ENCODE measurements at places on chromosomes 7 and 10.

DNA sequence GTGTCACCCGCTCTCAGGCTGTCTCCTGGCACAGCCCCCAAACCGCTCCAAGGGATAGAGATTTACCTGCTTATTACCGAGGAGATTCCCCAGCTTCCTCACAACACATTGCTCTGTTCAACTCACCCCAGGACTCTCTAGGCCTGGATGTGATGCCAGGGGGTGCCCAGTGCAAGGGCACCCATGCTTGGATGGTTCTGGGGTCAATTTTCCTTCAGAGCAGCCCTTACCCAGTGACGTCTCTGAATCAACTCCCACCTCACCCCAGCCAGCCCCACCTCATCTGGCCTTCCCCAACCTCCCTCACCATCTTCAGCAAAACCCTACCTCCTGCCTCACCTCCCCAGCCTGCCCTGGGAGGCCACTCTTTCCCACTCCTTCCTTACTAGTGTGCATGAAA, 951.6 kb upstream of the ZNF722 start:
- no peak for DNase-seq

DNA sequence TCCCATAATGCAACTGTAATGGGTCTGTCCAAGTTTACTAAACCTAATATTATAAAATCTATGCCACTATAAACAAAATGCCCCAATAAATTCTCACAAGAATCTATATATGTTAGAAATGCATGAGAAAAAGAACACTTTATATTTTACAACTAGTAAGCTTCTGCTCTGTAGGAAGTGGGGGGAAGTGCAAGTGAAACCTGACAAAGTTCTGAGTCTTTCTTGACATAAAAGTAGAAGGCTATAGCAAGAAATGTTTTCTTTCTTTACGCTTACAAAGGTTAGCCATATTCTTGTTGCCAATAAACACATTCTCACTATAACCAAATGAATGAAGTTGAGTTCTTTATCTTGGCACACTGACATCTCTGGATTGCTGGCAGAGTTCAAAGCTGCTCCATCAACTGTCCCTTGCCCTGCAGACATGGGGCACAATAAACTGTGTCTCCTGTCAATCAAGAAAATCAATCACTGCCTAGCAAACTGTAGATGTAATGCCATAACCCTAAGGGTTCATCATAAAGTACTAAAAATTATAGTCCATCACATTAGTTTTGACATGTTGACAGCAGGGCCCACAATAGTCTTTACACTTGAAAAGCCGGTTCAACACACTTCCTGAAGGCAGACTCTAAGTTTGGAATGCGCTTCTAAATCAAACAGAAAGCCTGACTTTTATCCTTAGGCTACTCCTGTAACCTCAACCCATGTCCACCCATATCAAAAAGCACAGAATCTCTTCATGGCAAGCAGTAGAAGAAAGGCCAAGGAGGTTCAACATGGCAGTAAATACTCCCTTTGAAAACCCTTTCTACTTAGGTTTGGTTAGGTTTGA, 58.6 kb downstream of the TPK1 start:
- DNase-seq, result no peak

DNA sequence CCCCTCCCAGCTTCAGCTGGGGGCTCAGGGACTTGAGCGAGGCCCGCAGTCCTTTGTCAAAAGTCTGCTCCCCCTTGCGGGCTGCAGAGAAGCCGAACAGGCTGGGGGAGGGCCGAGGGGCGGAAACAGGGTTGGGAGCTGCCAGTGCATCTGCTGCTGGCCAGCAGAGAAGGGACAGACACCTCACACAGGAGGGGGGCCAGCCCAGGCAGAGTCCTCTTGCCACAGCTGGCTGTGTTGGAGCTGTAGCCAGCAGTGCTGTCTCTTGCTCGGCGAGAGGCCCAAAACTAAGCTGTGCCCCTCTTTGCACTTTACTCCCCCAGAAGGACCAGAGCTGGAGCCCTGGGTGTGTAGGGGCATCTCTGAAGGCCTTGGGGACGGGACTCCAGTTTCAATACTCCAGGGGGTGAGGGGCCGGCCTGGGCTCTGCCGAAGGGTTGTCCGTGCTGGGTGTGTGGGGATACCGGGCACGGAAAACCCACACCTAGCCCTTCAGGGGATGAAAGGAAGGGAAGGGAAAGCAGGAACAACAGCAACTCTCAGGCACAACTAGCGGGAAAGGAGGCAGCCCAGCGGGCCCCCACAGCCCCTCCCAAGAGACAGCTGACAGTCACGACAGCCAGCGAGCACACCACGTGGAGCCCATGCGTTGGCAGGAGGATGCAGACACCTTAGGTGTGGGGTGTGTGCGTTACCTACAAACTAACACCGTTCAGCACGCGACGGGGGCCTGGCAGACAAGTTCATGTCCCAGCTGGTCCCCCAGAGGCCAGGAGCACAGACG, 17.8 kb downstream of the YKT6 start:
- DNase-seq, result no peak

- no peak for DNase-seq
These were observed 62.4 kb upstream of the CDCA7L start for GRCh38 chr7:22008087-22008486.

GRCh38 chr10:67319976-67320375, 376.0 kb downstream of the CTNNA3 start:
- no peak for DNase-seq

DNA sequence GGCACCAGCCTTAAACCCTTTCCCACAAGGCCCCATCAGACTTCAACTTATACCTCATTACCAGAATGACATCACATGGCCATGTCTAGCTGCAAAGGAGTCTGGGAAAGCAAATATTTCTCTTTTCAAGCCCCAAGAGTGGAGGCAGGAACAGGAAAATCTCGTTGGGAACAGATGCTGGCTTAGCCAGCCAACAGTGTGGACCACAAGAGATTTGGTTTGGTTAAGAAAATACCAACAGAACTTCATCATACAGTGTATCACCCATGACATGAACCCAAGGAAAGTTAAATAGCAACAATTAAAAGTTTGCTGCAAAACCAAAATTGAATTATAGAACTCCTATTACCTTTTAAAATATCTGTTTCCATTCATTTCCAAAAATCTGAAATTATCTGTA, 2.2 kb upstream of the MET start:
- DNase-seq, result no peak

GRCh38 chr7:137834552-137834951, 12.2 kb downstream of the DGKI start:
- no peak for DNase-seq

DNA sequence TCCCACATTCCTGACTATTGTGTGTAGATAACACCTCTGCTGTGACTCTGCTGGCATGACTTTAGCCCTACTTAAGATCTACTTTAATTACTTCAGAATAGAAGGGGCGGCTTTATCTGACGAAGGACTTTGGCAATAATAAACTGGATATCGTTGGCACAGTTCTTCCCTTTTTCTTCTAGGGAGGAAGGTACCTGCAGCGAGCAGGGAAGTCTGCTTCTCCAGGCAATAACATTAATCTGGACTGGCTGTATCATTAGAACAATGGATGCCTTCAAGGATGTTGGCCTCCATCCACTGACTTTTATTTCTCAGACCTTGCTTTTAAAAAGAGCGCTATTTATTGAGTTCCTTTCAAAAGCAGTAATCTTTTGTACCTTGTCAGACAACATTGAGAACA, 172.6 kb upstream of the THSD7A start:
- DNase-seq, result no peak

DNA sequence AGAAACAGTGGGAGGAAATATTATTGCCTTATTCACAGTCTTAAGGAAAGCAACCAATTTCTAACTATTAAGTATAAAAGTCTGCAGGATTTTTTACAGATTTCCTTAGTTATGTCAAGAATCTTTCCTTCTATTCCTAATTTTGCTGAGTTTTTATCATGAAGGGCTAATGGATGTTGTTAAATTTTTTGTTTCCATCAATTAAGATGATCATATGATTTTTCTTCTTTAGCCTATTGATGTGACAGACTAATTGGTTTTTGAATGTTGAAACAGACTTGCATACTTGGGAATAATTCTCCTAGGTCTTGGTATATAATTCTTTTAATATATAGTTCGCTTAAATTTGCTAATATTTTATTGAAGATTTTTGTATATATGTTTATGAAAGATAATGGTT, 569.1 kb upstream of the KCND2 start:
- DNase-seq, result no peak

- no peak for DNase-seq
These were observed 18.3 kb downstream of the NOD1 start for GRCh38 chr7:30460246-30460633.

DNA sequence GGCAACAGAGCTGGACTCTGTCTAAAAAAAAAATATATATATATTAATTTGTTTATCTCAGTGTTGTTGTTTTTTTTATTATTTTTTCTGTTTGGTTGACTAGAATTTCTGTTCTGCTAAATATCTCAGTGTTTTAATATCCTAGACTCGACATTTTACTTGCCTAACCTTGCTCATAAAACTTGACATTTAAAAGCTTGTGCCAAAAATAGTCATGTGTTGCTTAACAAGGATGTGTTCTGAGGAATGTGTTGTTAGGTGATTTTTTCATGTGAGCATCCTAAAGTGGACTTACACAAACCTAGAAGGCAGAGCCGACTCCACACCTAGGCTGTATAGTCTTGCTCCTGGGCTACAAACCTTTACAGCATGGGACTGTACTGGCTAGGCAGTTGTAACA, 23.1 kb downstream of the NRBF2 start:
- no peak for DNase-seq
